AG08395 (cell line): ENCODE measurements at places on chromosomes 16 and 17.
A peak's percentile ranks its signal among the peaks of the same experiment; 100 is the strongest.

- peak; percentile 81 for DNase-seq
Observed at GRCh38 chr16:27235055-27235937, 32.0 kb downstream of the KDM8 start.

GRCh38 chr17:27525316-27525715 lies 69.1 kb downstream of the KSR1 start:
- DNase-seq = no peak

GRCh38 chr16:21698169-21699032 lies 34.6 kb downstream of the OTOA start:
- DNase-seq = no peak

DNA sequence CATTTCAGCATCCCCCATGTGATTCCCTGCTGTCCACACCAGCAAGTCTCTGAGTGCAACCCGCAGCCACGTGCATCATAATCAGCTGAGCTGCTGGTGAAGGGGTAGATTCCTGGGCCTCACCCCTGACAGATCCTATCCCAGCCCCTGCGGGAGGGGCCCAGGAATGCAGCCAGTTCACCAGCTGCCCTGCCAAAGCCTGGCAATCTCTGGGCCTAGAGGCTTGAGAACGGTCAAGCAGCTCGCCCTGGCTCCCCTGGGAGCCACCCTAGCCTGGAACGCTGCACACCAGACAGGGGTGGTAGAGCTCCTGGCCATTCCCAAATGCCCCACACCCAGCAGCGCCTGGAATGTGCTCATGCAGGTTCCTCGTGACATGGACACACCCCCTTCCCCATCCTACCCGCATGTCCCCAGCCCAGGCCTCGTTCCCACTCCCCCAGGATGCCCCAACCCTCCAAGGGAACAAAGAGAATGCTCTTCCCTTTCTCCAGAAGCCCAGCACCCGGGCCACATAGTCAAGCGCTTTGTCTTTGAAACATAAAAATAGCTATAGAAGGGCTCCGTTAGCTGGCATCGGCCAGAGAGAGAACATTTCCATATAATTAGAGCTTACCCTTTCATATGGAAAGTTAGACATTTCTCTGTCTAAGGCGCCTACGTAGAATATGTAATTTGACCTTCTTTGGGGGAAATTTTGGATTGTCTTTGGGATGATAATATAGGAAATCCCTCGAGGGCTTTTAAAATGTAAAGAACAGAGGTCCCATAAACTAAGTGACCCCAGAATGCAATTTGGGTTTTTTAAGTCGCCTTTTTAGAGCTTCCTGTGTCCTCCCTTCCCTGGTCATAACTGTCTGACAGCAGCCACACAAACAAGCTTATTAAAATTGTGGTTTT lies 3.4 kb downstream of the CEP295NL start:
- DNase-seq = peak; percentile 39

DNA sequence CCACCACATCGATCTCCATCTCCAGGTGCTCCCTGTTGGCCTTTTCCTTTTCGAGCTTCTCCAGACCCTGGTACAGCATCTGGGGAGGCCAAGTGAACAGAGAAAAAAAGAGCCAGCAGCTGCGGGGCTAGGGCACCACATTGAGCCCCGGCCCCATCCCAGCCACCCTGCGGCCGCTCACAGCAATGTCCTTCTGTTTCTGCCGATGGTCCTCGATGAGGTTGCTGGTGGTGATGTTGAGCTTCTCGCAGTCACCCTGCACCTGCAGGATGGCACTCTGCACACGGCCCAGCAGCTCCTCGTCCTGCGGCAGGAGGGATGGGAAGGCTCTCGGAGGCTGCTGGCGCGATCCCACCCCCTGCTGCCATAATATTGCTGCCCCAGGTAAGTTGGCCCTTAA lies 15.5 kb downstream of the UBALD2 start:
- no peak for DNase-seq

GRCh38 chr17:7001318-7001961 lies 5.6 kb downstream of the ALOX12 start:
- no peak for DNase-seq

GRCh38 chr17:76657505-76658241 lies 14.1 kb upstream of the ST6GALNAC1 start:
- DNase-seq = no peak

- no peak for DNase-seq
Observed at GRCh38 chr17:79834565-79835469, 4.4 kb downstream of the CBX4 start.
